ENCODE measurements at places on chromosomes 4 and X.

- DNase-seq = no peak
These were observed 36.2 kb downstream of the PAPSS1 start for GRCh38 chr4:107683873-107684272.

GRCh38 chr4:31929676-31930345, 1209.6 kb downstream of the PCDH7 start:
- DNase-seq = no peak

- DNase-seq = no peak
These were observed 47.8 kb upstream of the HSD17B10 start for GRCh38 chrX:53481816-53482465.

GRCh38 chr4:33837043-33837838, 2407.1 kb downstream of the ARAP2 start:
- no peak for DNase-seq

- DNase-seq = no peak
These were observed 120.0 kb upstream of the DIAPH2 start for GRCh38 chrX:96564595-96564994.

DNA sequence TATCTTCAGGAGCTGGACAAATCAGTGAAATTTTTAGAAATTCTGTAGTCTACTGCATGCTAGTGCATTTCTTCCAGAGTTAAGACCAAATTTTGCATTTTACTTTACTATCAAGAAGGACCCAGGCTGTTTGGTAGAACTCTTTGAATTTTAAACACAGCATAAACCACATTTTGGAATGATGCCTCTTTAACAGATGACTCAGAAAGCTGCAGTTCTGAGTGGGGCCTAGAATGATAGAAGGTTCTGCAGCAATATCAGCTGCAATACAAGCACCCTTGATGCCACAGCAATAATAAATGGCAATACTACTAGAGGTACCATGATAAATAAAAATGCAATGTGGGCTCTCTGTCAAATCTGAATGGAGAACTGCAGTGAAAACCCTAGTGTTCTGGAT, 198.7 kb downstream of the TMA16 start:
- no peak for DNase-seq

DNA sequence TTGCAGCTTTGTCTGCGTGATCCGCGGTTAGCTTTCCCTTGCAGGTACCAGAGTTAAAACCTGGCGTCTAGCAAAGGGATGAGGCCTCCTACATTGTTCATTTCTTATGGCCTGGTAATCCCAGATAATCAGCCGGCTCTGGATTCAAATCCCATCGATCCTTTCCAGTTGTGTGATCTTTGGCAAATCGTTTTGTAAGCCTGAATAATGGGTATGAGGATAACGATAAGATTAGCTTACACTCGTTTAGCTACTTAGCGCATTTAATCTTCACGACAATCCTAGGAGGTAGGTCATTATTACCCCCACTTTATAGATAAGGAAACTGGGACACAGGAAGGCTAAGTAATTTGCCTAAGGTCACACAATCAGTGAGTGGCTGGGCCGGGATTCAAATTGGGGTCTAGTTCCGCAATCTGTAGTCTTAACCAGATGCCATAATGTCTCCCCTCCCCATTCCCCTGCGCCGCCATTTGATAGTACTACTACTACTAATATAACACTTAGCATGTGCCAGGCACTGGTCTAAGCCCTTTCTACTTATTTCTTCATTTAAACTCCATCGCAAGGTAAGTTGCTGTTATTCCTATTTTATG, 1.7 kb upstream of the UBA1 start:
- no peak for DNase-seq

Measured in NCI-H187 treated with DMSO at 0.1 percent for 48 hours (cell line).